ENCODE measurements at places on chromosomes 1 and 21.

- DNase-seq = no peak
These were observed 81.3 kb downstream of the PLXNA2 start for GRCh38 chr1:208162903-208163302.

GRCh38 chr21:26877018-26877417, 31.8 kb upstream of the ADAMTS1 start:
- no peak for DNase-seq

DNA sequence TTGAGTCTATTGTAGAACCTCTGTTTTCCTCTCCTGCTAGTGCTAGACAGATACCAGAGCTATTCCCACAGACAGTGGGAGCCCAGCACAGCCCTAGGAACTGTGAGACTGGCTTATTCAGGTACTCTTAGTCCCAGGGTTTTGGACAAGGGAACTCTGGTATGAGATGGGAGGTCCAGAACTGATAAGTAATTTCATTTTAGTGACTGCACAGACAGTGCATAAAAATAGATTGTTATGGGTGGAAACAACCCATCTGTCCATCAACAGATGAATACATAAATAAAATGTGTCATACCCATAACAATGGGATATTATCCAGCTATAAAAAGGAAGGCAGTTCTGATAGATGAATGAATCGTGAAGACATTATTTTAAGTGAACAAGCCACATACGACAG, 9.0 kb downstream of the EPS8L3 start:
- DNase-seq = no peak

GRCh38 chr1:243346016-243346415, 90.2 kb downstream of the SDCCAG8 start:
- DNase-seq = no peak

DNA sequence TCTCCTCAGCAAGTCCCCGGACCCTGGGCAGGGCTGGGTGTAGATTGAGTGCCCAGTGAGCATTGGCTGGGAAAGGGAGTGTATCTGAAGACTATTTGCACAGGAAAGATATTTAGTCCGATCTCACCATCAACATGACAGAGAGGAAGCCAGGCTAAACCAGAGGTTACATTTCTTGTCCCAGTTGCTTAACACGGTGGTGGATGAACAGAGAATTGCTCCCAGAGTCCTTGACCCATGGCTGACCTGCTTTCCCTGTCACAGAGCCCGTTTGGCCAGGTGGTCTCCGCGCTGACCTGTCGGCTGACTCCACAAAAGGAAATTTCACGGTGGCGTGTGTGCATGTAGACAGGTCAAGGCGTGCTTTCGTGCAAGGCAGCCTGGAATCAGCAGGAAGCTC, 83.5 kb downstream of the BEND5 start:
- no peak for DNase-seq

DNA sequence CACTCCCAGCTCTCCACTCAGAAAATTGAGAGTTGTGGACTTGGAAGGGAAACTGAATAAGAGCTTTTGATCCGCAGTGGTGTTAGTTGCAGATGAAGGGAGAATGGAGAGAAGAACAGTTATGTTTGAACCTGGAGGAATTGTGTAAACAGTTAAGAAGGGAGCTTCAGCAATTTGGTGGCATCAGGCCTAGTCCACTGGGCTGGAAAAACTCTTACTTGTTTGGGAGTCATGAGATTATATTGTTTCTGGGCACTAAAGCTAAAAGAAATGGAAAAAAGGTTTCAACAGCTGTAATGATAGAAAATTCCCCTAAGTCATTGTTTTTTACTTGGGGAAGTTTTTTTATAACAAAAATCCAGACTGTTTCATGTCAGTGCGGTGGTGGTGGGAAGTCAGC, 256.1 kb upstream of the C1orf87 start:
- DNase-seq = no peak

DNA sequence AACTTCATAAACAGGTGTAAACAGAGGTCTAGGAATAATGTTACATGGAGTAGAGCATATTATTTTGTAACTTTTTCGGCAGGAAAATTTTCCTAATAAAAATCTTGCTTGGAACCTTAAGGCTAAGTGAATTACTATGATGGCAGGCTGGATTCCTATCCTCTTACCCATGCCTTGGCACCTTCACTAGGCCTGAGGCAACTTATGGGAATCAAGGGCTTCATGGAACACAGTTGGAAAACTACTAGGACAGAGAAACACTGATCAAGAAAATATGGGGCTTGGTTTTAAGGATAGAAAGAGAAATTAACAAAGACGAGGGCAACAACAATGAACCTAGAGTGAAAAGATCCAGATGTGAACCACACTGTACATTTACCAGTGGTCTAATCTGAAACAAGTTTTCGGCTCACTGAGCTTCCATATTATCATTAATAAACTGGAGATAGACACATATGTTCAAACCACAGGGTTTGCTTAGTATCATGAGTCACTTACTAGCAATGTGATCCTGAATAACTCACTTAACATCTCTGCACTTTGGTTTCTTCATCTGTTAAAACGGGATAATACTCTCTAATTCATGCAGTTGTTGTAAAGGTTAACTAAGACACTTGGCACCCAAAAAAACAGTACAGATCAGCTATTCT, 68.5 kb downstream of the GPATCH2 start:
- DNase-seq = no peak

DNA sequence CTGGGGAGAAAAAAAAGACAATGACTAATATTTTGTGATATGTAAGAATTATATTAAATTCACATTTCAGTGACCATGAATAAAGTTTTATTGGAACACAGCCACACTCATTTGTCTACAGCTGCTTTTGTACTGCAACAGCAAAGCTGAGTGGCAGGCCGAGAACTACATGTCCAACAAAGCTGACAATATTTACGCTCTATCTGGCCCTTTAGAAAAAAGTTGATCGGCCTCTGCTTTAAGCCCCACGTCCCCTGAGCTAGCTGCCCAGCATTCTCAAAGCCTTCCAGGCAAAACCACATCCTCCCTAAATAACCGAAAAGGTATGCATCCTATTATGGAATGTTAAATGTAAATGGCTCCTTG, 8.6 kb downstream of the SLC2A1 start:
- DNase-seq = no peak

DNA sequence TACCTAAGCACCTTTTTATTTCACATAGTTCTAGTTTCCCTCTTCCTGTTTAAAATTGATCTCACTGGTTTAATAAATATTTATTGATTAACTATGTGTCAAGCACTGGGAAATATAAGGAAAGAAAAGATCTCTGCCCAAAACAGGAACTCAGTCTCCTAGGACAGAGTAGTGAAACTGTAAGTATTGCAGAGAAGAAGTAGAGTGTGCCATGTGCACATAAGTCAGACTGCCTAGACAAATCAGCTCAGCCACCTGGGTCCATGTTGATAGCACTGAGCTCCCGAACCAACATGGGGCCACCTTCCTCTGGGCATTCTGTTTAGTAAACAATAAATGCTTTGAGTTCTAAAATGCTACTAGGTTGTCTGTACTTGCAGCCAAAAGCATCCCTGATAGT, 9.8 kb upstream of the SSX2IP start:
- no peak for DNase-seq

DNA sequence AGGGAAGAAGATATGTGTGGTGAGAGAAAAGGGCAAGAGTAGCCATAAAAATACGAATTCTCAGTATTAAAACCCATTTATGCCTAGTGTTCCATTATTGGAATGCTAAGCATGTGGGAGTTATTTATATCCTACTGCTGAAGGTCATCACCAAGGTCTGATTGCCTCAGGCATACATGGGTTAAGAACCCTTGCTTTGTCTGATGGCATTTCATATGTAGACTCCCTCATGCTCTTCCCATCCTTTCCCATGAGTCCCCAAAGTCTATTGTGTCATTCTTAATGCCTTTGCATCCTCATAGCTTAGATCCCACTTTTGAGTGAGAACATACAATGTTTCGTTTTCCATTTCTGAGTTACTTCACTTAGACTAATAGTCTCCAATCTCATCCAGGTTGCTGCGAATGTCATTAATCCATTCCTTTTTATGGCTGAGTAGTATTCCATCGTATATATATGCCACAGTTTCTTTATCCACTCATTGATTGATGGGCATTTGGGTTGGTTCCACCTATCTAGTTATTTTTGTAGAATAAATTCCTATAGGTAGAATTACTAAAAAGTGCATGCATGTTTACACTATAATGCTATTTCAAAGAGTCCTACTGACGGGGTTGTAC, 172.5 kb downstream of the DYRK1A start:
- DNase-seq = no peak

DNA sequence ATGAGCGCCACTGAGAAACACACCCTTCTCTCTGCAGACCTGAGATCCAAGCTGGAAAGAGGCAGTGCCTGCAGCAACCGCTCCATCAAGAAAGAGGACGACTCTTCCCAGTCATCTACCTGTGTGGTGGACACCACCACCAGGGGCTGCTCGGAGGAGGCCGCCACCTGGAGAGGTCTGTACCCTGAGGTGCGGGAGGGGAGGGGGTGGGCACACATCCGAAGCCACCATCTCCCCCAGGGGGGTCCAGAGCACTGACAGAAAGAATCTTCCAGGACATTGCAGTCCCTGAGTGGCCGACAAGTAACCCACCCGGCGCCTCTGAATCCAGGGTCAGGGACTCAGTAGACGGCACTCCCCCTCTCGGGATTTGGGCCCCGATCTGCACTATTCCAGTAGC, 23.0 kb downstream of the TMEM201 start:
- no peak for DNase-seq

Measured in cortex of kidney (tissue), 1 donor.